ENCODE measurements at places on chromosomes 2 and 18.

DNA sequence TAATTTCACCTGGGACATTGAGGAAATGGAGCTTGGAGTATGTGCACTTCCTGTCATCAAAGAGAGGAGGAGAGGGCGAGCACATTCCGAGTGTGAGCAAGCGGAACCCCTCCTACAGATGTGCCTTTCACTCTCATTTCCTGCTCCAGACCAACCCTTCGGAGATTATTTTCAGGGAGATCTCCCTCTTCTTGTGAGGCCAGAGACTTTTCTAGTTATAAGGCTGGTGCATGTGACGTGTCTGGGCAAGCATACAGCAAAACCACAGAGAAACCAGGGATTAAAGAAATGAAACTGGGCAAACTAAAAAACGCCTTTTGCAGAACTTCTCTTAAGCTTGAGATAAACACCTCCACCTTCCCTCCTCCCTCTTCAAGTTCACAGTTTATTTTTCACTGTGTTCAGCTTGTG lies 409.2 kb upstream of the TCF4 start:
- DNase-seq: no peak

DNA sequence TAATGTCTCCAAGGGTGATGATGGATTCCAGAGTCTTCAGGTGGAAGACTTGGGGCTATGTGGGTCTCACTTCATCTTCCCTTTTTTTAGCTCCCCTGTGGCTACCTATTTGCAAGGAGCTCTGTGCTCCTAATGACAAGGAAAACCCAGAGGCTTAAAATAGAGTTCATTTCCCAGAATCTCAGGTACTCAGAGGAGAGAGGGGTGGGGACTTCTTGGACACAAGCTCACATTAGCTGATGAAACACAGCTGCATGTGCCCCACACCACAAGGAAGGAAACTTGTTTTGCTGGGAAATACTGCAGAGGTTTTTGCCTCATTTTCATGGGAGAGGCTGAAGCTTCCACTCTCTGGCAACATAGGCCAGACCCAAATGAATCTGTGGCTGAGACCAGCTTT lies 138.6 kb upstream of the SLC1A4 start:
- no peak for DNase-seq

DNA sequence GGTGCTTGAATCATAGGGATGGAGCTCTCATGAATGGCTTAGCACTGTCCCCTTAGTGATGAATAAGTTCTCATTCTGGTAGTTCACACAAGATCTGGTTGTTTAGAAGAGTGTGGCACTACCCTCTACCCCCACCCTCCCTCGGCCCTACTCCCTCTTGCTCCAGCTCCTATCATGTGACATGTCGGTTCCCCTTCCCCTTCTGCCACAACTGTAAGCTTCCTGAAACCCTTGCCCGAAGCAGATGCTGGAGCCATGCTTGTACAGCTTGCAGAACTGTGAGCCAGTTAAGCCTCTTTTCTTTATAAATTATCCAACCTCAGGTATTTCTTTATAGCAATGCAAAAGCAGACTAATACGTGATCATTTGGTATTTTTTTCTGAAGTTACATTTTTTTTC lies 1012.6 kb downstream of the BCL11A start:
- no peak for DNase-seq

- DNase-seq: no peak
Observed at GRCh38 chr18:26089293-26090129, 902 bp downstream of the SS18 start.

DNA sequence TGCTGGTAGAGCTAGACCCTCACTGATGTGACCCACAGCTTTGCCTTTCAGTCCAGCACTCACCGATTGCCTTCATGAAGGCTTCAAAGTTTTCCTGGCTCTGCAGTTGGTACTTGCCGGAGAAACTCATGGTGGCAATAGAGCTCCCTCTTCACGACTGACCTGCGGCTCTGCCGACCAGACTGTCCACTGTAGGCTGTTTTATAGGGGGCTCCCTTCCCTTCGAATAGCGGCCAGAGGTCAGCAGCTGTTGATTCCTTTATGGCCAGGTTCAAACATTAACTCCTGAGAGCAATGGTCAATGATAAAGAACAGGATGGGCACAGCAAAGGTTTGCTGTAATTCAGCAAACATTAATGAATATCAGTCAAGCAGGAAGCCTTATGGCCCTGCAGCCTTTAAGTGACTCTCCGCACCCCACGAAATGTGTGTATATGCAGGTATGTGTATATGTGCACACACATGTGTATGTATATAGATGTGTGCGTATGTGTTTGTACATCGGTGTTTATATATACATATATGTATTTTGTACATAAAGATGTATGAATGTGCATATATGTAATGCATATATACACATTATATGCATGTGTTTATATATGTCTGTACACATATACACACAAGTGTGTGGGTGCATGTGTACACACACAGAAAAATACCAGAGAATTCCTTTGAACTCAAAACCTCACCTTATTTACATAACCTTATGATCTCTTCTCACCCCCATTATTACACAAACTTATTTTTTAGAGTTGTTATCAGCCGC lies at the start of gene FABP1:
FABP1 (minus strand) TSS at position 175 of the 766 bp plus-strand sequence; CDS start at position 130, 45 bp downstream.
- peak; percentile 42 for DNase-seq

DNA sequence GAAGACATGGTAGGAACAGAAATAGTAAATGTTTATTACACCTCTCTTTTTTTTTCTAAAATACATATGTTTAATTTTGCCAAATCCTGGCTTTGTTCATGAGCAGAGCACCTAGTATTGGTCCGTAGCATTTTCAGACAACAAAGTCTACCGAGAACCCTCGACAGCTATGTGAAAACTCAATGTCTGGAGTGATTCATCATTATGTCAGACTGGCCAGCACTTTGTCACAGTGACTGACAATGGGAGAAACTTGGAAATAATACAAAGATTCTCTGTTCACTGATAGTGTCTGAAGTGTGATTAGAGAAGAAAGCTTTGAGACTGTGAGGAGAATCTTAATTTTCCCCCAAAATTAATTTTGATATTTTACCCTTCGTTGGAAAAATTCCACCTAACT lies 143.0 kb downstream of the HNMT start:
- DNase-seq: no peak

DNA sequence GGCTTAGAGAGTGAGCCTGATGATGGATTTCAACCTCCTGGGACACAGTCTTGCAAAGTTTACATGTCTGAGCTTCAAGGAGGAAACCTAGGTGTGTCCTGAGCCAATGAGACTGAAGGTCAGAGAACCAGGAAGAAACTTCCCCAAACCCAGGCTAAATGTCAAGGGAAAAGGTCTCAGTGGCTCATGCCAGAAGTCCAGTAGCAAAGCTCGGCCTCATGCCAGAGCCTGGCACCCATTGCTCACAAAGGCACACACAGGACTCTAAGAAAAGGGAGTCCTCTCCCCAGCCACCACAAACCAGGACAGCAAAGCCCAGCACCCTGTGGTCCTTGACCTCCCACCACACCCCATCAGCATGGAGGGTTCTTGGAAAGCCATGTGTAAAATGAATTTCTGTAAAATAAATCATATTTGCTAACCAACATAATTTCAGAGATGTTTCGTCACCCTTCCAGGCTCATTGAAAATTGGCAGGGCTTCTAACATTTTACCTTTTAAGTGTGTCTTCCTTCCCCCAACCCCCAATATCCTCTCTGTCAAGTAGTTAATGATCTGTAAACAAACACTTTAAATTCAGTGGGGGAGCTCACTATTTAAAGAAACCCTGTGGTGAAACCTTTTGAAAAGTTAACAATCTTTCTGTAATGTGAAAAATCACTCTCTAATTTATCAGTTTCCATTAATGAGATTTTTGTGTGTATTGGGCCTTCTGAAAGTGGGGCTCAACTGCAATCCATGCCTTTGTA lies 77.1 kb downstream of the BCL11A start:
- no peak for DNase-seq

- no peak for DNase-seq
Observed at GRCh38 chr2:145410086-145410485, 890.2 kb upstream of the ZEB2 start.

DNA sequence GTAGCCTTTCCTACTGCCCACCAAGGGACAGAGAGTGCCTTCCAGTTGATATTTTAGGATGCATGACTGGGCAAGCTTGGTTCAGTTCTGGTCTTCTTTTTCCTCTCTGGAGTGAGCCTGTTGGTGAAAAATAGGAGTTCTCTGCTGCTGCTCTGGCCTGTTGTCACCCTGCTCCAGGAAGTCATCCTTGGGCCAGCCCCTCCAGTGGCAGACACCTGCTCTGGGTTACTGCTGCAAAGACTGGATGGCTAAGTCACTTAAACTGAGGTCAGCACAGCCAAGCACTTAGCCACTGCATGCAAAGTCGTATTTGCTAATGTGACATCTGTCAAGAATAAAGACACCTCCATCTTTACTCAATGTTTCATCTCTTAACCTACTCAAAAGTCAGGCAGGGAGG lies 219.6 kb upstream of the ID2 start:
- DNase-seq: no peak

GRCh38 chr18:45505497-45506206 lies 109.6 kb upstream of the SLC14A2 start:
- no peak for DNase-seq

GRCh38 chr2:138515092-138515491 lies 13.5 kb downstream of the SPOPL start:
- DNase-seq: no peak

DNA sequence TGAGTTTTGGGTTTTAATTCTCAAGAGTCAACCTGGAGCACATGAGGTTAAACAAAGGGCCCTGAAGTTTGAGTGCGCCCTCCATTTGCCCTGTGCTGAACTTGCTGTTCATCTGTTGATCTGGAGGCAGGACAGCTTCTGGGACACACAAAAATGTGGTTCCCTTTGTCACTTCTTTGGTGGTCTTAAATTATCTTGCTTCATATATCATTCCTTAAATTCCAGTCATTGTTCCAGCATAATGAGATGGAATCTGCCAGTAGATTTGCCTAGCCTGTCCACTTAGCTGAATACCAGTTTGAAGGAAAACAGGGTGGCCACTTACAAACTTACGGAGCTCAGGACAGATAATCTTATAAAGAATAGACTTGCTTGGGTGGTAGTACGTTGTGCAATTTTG lies 916 bp downstream of the CETN1 start:
- DNase-seq: no peak

- DNase-seq: no peak
Observed at GRCh38 chr2:46146866-46147502, 150.2 kb upstream of the EPAS1 start.
